ENCODE measurements at places on chromosomes 7 and 10. TPM values are rescaled to one million over a fixed set of nuclear protein-coding genes. Genes with fewer than 3 reads are reported as not detected.

GRCh38 chr10:131034451-131034850 is 277.1 kb downstream of the TCERG1L start:
- no peak for DNase-seq

DNA sequence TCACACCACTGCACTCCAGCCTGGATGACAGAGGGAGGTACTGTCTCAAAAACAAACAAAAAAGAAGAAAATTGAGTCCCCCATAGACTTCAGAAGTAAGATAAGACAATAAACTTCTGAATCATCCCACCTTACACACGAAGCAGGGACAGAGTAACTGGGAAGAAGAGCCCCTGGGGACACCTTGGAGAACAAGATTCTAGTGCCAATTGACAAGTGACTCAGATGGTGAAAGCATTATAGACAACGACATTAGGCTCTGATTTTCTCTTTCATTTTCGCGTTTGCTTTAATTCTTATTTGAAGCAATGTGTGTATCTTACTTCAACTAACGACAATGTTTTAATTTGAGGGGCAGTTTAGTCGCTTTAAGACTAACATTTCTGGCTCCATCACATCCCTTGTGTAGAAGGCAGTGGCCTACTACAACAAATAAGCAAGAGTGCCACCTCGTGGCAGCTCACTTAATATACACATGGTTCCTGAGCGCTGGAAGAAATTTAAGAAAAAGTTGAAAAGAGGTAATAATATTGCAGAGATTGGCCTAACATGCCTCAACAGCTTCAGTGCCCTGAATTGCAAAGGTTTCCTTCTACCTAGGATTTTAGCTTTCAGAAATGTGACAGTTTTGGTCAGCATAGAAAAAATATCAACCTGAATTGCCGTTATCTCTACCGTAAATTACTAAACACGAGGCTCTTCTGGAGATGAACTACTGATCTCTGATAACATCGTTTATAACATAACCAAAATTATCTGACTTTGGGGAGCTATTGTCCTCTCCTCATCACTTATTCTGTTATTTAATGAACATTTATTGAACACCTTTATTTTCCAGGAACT is 36.7 kb downstream of the ASNS start:
- DNase-seq = peak; percentile 71

GRCh38 chr7:115851291-115851690 is 179.3 kb downstream of the TFEC start:
- peak; percentile 39 for DNase-seq

GRCh38 chr10:70778267-70778924 is 6.8 kb downstream of the TBATA start:
- DNase-seq = no peak

DNA sequence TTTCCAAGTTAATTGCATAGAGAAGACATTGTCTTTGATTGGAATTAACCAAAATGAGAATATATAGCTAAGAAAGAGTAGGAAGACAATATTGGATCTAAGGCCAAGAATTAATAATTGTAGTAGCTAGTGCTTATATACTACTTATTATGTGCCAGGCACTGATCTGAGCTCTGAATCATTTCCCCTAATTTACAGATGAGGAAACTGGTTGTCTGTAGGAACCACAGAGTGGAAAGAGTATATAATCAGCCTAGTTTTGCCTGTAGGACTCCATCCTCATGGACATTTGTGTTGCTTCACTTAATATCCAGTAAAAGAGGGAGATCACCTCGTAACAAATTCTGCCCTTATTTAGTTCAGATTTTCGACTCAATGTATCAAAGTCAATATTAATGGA is 127.9 kb downstream of the ARID5B start:
- DNase-seq = no peak

The LANCL2 gene
- total RNA-seq = 18.1 TPM

The SEC23IP gene
- total RNA-seq = 116 TPM

Data from Caco-2 (cell line).